ENCODE measurements at places on chromosomes 11 and 22.

DNA sequence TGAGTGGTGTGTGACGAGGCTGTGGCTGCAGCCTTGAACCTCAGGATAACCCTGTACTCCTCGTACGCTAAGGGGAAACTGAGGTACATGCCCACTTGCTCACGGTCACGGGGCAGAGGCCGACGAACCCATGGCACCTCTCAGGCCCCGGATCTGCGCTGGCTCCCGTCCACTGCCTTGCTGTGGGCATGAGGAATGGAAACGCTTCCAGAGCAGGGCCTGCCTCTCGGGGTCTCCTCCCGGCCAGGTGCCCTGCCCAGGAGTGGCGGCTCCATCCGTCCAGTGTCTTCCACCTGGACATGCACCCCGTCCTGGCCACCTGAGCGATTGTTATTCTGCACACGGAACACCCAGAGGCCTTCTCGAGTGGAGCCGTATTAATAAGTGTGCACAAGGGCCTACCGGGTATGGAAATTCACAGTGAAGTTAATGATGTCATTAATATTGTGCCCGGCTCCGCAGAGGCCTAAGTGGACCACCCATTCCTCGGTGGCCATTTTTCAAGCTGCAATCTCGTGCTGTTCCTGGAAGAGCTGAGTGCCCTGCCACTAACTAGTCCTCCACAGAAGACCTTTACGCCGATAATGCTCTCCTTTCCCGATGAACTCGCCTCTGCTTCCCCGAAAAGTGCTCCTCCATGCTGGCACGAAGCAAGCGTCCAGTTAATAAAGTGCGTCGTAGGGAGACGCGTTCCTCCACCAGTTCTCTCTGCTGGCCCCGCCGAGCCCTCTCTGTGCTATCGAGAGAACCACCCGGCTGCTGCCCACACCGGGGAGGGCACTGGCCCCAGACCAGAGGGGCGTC is 927.9 kb downstream of the BRD1 start:
- no peak for DNase-seq

GRCh38 chr11:72962084-72962483 is 147.9 kb downstream of the ATG16L2 start:
- no peak for DNase-seq

GRCh38 chr11:67524480-67524808 is 1.2 kb upstream of the CABP2 start:
- no peak for DNase-seq

GRCh38 chr11:3155691-3156258 is 9.3 kb downstream of the OSBPL5 start:
- no peak for DNase-seq

DNA sequence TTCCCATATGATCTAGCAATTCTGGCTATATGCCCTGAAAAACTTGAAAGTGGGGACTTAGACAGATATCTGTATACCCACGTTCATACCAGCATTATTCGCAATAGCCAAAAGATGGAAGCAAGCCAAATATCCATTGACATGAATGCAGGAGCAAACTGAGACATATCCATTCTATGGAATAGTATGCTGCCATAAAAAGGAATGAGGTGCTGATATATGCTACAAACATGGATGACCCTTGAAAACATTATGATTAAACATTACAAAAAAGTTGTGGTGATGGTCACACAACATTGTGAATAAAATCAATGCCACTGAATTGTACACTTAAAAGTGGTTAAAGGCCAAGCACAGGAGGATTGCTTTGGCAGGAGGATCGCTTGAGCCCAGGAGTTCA is 25.5 kb downstream of the MFNG start:
- no peak for DNase-seq

DNA sequence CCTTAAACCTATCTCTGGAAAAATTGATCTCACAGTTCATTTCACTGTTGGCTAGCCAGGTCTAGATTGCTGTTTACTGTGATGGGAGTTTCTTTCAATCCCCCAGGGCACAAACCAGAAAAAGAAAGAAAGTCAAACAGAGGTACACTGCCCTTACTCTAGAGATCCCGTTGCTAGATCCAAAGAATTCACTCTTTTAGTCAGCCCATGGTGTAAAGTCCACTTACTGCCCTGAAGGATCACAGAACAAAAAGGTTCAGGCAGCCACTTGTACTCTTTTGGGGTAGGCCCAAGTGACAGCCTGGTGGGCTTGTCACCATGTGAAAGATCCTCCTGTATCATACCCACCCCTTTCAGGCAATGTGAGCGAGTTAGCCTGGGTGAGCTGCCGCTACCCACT is 162.6 kb upstream of the CCDC179 start:
- no peak for DNase-seq
